ENCODE measurements at places on chromosomes 2 and 18.

GRCh38 chr2:48824116-48824515, 68.6 kb upstream of the LHCGR start:
- no peak for DNase-seq

GRCh38 chr18:55385770-55386169, 202.2 kb downstream of the TCF4 start:
- DNase-seq, result peak; percentile 63

GRCh38 chr2:42195559-42195958, 26.4 kb downstream of the EML4 start:
- DNase-seq, result no peak

GRCh38 chr2:41170589-41170988, 718.7 kb upstream of the SLC8A1 start:
- no peak for DNase-seq

GRCh38 chr18:5841518-5841917, 53.8 kb downstream of the TMEM200C start:
- no peak for DNase-seq

DNA sequence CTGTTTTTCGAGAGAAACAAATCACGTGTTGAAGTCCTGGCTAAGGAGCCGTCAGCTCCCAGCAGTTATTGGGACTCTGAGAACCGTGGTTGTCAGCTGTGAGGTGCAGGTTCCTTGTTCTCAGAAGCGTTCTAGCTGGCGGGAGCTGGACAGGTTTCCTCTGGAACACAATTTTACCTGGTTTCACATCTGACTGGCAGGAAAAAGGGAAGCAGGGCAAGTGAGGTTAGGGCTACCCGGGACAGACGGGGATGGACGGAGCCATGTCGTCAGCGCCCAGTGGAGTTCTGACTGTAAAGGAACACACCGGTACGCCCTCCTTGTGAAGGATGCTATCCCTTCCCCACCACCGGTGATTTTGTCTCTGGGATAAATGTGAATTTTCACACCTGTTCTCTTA, 26.1 kb downstream of the ITGB1BP1 start:
- no peak for DNase-seq
